ENCODE measurements at places on chromosomes 11 and 22.

DNA sequence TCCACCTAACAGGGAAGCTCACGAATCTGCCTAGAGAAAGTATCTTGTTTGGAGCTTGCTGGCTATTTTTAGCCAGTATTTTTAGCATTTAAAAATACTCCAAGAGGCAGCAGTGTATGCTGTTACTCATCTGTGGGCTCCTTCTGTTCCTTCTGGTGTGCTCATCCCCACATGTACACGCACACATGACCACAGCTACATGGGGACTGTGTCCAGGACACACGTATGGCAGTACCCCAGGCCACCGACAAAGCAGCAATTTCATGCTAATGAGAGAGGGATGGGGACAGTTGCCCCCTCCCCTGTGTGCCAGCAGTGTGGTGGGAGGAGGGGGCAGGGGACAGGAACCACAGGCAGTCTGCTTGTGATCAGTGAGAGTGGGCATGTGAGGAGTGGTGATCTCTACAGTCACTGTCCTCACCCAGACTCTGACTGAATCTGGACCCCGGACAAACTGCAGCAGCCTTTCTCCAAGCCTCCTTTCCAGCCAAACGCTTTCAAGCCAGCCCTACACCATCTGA, 16.4 kb downstream of the USP2 start:
- DNase-seq, result no peak

- DNase-seq, result no peak
Observed at GRCh38 chr11:115939104-115939730, 435.0 kb upstream of the CADM1 start.

DNA sequence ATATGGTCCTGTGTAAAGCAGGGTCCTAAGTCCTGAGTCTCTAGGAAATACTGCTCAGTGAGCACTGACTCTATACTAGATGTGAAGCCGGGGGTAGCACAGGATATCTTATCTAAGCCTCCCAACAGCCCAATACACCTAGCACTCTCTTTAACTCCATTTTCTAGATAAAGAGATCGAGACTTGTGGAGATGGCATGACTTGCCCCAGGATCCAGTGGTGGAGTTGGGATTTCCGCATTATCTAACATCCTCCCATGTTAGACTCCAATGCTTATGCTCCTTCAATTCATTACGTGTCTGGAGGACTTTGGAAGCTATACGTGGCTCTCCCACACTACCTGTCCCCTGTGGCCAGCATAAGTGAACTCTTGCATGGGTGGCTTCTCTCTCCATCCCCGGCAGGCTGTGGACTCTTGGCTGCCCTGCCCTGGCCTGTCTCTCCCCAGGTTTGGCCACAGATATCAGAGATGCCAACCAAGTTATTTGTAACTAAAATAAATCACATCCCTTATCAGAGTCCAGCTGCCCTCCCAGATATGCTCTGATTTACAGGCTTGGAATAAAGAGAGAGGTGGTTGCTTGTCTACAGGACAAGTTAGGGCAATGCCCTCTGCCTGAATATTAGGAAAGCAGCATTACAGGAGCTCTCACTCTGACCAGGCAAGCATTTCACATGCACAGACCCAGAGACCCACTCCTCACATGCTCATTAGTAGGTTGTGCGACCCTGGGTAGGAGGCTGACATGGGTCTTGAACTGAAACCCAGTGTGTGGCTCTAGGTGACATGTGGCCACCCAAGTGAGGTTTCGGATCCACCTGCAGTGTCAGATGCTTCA, 4.5 kb downstream of the CD44 start:
- no peak for DNase-seq

- no peak for DNase-seq
Observed at GRCh38 chr11:70595452-70595851, 197.1 kb downstream of the CTTN start.

DNA sequence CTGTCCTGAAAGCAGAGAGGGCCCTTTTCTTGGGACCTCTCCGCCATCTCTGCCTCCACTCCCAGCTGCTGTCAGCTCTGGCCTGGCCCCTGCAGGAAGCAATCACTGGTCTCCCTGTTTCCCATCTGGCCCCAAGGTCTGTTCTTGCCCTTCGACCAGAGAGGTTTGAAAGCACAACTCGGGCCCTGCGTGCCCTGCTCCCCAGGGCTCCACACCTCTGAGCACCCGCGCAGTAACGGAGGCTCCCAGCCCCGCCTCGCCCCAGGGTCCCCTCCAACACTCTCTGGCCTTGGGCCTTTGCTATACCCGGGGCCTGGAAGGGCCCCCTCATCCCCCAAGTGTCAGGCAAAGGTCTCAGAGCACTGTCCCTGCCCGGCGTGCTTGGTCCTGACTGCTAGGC, 7.8 kb upstream of the CD81 start:
- no peak for DNase-seq

DNA sequence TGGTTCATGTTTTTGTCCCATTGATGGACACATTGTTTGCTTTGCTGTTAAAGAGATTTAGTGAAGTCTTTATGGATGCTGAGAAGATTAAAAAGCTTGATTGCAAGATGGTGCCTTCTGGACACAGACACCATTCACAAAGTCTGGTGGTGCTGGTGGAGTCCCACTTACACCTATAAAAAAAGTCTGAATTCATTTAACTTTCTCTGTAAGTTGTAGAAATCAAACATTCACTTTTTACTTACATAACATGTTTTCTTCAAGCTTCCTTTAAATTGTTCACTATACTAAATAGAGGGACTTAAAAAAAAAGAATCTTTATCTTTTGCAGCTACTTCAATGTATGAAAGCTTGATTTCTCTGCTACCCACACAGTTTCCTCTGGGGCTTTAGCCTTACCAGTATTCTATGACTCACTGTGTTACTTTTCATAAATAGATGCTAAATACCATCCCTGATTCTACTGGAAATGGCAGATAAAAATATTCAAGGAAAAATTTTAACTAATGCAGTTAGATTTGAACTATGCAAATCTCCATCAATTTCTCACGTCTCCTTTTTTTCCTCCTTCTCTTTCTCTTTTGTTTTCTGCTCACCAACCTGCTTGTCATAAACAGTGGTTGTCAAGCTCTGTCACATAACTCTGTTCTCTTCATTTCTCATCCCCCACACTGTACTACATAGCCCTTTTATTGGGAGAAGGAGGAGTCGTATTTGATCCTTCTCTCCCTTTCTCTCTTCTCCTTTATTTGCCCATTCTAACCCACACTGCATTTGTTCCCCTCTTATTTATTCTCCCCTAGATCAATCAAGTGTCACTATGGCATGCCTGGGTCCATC, 89.7 kb downstream of the FAM76B start:
- DNase-seq, result no peak
